Common myeloid progenitor, CD34-positive (primary cell): ENCODE measurements at places on chromosomes 2 and 18.
A peak's percentile ranks its signal among the peaks of the same experiment; 100 is the strongest.

GRCh38 chr2:110677080-110677479 lies 783 bp downstream of the BUB1 start:
- DNase-seq = no peak

- DNase-seq = no peak
Measured at GRCh38 chr18:46289931-46290330, 185.7 kb downstream of the HAUS1 start.

GRCh38 chr2:11858883-11859282 lies 112.5 kb downstream of the LPIN1 start:
- no peak for DNase-seq

GRCh38 chr2:191758518-191759507 lies 80.9 kb downstream of the NABP1 start:
- peak; percentile 82 for DNase-seq

- no peak for DNase-seq
Measured at GRCh38 chr18:9016633-9017166, 85.8 kb upstream of the NDUFV2 start.

DNA sequence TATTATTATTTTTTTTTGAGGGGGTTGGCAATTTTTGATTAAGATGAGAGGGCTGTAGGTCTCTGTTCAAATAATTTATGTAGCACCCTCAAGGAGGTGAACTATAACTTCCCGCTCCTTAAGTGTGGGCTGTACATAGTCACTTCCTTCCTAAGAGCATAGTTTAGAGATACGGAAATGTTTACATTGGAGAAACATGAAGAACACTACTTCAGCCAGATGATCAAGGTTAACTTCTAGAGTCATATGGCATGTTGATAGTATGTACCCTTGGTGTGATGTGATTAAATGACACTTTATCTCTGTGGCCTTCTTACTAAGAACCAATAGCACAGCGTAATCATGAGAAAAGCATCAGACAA lies 93.7 kb downstream of the MIB1 start:
- no peak for DNase-seq

GRCh38 chr2:1717113-1717512 lies 27.2 kb downstream of the PXDN start:
- DNase-seq = no peak

DNA sequence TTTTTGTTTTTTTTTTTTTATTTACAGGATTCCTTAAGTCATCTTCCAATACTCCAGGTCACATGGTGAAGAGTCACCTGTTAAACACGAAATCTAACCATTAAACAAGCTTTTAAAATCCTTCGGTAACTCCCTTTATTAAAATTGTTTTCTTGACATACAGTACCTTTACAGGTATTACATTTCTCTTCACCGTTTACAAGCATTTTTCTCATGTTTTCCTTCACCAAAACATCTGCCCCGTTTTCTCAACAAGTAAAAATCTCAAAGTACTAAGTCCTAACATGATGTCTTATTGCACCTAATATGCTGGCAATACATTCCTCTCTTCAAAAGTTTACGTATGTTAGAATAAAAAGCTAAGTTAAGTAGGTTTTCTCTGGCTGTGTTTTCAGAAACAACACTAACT lies 1.1 kb downstream of the PUM2 start:
- no peak for DNase-seq

- DNase-seq = no peak
Measured at GRCh38 chr2:113291191-113291590, 12.5 kb upstream of the PAX8 start.

GRCh38 chr18:31252522-31252921 lies 65.4 kb upstream of the DSG1 start:
- DNase-seq = no peak

DNA sequence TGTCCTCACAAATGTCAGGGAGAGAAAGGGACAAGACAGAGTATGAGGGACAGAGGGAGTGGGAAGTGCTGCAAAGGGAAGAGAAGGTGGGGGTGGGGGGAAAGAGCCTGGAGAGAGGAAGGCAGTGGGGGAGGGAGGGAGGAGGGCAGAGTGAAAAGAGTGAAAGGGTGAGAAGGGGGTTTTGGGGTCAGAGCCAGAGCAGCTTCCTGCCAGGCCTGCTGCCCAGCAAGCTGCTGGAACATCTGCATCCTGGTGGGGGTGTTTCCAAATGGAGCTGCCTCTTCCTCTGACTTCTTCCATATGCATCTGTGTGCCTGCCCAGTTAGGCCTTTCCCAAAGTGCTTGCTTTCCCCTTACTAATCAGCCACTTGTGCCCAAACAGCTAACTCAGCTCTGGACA lies 94.3 kb upstream of the CELF4 start:
- no peak for DNase-seq

- peak; percentile 46 for DNase-seq
Measured at GRCh38 chr2:30206461-30207430, 24.6 kb upstream of the LBH start.

DNA sequence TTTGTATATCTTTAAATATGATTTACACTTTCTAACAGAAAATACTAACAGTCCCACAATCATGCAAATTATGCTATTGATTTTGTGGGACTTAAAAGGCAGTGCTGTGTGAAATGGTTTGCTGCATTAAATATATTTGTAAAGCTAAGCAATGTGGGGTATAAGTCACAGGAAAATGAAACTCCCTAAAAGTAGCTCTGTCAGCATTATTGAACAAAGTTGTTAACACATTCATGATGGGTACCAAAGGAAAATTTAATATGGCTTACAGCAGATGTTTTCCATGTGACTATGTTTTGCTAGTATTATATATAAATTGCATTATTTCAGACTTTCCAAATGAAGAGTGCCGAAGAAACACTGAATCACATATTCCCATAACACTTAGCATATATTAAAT lies 1450.0 kb downstream of the LRP1B start:
- DNase-seq = no peak

GRCh38 chr2:31000970-31001369 lies 137.3 kb downstream of the GALNT14 start:
- no peak for DNase-seq

GRCh38 chr2:110861616-110862260 lies 129.4 kb downstream of the ACOXL start:
- no peak for DNase-seq

- no peak for DNase-seq
Measured at GRCh38 chr2:38113051-38113450, 37.1 kb upstream of the CYP1B1 start.

GRCh38 chr2:178523596-178524134 lies 43.4 kb downstream of the PLEKHA3 start:
- DNase-seq = no peak

DNA sequence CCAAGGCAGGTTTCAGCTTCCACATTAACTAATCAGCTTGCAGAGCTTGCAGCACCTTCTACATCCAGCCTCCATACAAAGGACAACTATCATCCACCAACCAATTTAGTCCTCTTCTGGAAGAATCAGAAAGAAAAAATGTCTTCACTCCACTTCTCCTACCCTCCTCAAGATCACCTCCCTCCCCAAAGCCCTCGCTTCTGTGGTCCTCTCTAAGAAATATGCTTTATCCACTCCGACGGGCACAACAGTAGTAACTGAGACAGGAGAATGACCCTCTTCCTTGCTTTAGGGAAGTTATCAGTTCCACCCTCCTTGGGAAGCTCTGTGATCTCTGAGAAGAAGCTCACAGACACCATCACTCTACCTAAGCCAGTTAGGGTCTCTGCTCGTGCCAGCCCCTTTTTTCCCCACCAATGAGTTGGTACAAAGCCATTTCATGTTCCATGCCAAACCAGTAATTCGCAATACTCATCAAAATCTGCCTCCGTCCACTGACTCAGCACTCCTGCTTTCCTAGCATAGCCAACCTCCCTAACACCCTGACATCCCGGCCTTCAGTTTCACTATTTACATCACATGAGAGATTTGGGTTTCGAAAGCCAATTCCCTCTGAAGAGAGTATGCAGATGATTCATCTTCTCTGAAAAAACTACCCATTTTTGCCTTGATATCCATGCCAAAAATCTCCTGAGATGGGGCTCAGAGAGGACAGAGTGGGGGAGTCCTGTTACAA lies 114.1 kb upstream of the PKDCC start:
- DNase-seq = no peak

GRCh38 chr18:68461481-68462018 lies 253.4 kb downstream of the TMX3 start:
- DNase-seq = no peak

DNA sequence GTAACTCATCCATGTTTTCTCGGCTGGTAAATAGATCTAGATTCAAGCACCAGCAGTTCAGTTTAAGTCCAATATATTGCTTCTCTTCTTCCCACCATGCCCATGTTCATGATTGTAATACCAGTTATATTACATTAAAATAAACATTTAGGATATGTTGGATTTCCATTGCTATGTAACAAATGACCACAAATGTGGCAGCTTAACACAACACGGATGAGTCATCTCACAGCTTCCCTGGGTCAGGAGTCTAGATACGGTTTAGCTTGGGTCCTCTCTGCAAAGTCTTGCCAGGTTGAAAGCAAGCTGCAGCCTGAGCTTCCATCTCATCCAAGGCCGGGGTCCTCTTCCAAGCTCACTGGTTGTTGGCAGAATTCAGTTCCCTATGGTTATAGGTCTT lies 39.4 kb upstream of the SMAD2 start:
- peak; percentile 19 for DNase-seq

- no peak for DNase-seq
Measured at GRCh38 chr2:217014328-217015105, 154.7 kb upstream of the TNP1 start.

DNA sequence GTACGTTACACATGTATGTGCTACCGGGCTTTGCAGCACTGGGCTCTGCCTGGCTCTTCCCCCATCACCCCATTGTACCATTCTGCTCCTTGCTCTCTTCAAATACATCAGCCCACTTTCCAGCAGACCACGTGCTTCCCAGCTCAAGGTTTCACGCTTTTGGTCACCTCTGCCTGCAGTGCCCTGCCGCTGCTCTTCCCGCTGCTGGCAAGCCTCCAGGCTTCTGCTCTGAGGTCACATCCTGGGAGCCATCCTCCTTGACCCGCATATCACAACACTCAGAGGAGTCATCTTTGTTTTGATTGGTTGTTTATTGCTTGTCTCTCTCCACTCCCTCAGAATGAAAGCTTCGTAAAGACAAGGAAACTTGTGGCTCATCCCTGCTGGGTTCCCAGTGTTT lies 34.1 kb downstream of the KIF5C start:
- DNase-seq = no peak

DNA sequence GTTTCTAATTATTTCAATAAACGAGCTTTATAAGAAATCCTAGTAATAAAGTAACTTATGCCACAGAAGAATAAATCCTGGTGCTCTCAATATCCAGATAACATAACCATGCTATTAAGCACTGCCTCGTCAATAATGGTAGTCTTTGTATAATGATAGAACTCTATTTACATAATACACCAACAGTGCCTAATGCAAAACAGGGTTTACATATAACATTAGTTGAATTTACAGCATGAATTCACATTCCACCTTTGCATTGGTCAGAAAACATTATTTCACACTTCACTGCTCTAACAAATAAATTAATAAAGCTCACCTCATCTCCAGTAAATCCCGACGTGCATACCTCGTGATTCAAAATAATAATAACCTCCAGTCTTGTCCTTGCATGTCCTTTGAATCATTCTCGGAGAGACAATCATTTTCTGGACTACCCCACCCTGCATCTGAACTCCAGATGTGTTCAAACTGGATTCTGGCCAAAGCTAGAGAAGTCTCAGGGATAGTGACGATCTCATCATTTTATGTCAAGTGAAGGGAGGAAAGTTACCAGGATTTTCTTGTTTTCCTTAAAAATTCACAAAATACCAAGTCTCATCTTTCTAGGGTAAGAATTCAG lies 189.2 kb downstream of the NCKAP5 start:
- no peak for DNase-seq

DNA sequence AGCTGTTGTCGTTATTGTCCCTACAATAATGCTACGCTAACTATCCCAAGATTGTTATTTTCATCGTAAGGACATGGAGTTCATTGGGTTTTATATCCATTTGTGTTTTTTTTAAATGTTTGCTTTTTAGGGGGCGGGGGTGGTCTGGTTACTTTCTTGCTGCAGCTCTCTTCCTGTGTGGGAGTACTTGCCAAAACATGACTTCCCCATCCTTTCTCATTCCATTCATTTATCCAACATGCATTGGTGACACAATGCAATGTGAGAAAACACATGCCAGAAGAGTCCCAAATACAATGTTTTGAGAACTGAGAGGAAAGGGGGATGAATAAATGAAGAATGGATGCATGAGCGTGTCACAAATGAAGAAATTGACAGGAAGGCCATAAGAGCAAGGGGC lies 55.9 kb downstream of the E2F6 start:
- DNase-seq = no peak

DNA sequence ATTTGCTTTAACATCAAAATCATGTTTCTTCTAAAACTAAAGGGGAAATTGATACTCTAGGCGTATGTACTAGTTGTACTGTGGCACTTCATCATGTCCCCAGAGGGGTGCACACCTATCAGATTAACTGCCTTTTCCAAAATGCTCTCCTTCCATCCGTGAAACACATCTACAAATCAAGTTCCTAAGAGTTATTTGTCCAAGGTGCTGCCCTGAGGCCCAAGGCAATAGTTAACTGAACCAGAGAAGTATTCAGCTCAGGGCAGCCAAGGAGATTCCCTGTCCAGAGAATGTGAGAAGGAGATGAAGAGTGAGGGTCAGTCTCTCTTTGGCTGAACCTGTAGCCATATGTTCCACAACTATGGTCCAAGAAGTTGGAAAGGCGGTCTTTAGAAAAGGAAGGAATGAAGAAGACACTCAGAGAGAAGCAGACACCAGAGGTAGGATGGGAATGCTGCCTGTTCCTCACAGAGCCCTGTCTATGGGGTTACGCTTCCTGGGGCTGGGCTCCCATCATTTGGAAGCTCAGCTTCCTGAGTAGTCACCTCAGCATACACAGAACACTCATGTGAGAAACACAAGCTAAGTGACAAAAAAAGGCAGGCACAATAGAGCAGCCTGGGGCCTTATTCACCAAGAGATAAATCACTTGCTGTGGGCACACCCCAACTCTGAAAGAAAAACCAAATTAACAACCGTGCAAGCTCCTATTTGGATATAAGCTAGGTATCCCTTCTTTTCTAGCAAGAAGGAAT lies 55.6 kb downstream of the ANKRD44 start:
- DNase-seq = no peak

- no peak for DNase-seq
Measured at GRCh38 chr2:29963972-29964570, 42.7 kb upstream of the ALK start.

- DNase-seq = no peak
Measured at GRCh38 chr18:49051311-49051967, 100.7 kb upstream of the SMAD7 start.

GRCh38 chr2:15359716-15360531 lies 201.2 kb downstream of the NBAS start:
- DNase-seq = no peak

GRCh38 chr2:18487106-18487913 lies 73.1 kb downstream of the RDH14 start:
- no peak for DNase-seq

DNA sequence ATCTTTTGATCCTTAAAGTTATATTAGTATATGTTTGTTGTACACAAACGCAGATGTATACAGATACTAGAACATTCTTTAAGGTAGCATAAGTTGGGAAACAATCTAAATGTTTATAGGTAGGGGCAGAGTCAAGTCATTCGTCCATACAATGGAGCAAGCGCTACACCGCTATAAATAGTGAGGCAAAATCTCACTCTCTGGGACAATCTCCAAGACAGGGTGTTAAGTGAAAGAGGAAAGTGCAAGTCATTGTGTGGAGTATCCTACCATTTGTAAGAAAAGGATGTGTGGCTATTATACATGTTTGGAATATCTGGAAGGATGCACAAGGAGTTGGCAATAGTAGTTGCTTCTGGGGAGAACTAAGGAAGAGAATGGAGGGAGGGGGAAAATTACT lies 16.2 kb upstream of the FHL2 start:
- no peak for DNase-seq
